Chondrocyte (in vitro differentiated cells): ENCODE measurements at places on chromosomes 5 and 9. TPM values are rescaled to one million over a fixed set of nuclear protein-coding genes. Genes with fewer than 3 reads are reported as not detected.

The GFI1B gene
- not detected in 3 replicates for total RNA-seq

The SPINK13 gene
- total RNA-seq = not detected in 3 replicates

The CACNA1B gene
- total RNA-seq = 0.31 to 3.8 TPM (median 3.7 TPM) in 3 replicates

The KLF9 gene
- total RNA-seq = 29.8 to 32.7 TPM (median 31.0 TPM) in 3 replicates

The FAM81B gene
- not detected in 3 replicates for total RNA-seq

The APBA1 gene
- 6.9 to 12.5 TPM (median 12.3 TPM) in 3 replicates for total RNA-seq

The FABP6 gene
- not detected in 3 replicates for total RNA-seq

The SLC27A6 gene
- 0.27 to 0.62 TPM in 2 of 3 replicates, not detected in the other for total RNA-seq

The SH3PXD2B gene
- 48.9 to 81.1 TPM (median 75.7 TPM) in 3 replicates for total RNA-seq

The GABBR2 gene
- 0.12 TPM in 1 of 3 replicates, not detected in the others for total RNA-seq

The C9orf50 gene
- 0.30 to 0.39 TPM (median 0.38 TPM) in 3 replicates for total RNA-seq
